Activated naive CD4-positive, alpha-beta T cell (primary cell): ENCODE measurements at places on chromosomes 3 and 15.

DNA sequence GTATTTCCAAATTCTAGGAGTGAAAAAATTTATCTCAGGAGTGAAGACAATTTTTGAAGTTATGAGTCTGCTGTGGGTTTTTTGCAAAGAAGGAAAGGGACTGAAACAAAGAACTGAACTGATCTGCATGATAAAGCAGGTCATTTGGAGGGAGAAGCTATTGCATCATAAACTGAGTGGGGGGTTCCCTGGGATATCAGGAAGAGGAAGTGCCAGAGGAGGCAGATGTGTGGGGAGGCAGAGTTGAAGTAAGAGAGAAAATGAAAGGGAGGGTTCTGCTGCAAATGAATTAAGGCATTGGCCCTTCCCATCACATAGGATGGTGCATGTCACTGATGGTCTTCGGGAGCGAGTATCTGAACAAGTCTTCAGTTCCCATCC, 379.2 kb downstream of the VPS13C start:
- no peak for DNase-seq

GRCh38 chr15:45391746-45392583, 13.6 kb upstream of the GATM start:
- DNase-seq = no peak

- no peak for DNase-seq
These were observed 98.6 kb downstream of the DNASE1L3 start for GRCh38 chr3:58112185-58112535.

- no peak for DNase-seq
These were observed 132.6 kb upstream of the LRRN1 start for GRCh38 chr3:3666664-3667063.

DNA sequence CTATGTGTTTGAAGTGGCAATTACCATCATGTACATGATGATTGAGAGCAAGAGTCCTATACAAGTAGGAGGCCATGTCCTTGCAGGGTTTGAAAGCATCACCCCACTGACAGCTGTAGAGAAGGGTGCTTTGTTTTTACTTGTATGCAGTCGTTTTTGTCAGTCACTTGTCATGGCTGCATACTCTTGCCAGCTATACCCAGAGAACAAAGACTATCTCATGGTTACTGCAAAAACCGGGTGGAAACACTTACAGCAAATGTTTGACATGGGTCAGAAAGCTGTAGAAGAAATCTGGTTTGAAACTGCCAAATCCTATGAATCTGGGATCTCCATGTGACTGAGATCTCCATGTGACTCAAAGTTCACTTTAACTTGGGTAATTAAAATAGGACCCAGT, 6.9 kb upstream of the PSMA4 start:
- no peak for DNase-seq

- no peak for DNase-seq
These were observed 5.4 kb upstream of the THSD4 start for GRCh38 chr15:71109905-71110304.

- DNase-seq = no peak
These were observed 26.8 kb downstream of the RPN1 start for GRCh38 chr3:128623762-128624176.

GRCh38 chr15:26109203-26109602, 246.1 kb upstream of the ATP10A start:
- DNase-seq = no peak

DNA sequence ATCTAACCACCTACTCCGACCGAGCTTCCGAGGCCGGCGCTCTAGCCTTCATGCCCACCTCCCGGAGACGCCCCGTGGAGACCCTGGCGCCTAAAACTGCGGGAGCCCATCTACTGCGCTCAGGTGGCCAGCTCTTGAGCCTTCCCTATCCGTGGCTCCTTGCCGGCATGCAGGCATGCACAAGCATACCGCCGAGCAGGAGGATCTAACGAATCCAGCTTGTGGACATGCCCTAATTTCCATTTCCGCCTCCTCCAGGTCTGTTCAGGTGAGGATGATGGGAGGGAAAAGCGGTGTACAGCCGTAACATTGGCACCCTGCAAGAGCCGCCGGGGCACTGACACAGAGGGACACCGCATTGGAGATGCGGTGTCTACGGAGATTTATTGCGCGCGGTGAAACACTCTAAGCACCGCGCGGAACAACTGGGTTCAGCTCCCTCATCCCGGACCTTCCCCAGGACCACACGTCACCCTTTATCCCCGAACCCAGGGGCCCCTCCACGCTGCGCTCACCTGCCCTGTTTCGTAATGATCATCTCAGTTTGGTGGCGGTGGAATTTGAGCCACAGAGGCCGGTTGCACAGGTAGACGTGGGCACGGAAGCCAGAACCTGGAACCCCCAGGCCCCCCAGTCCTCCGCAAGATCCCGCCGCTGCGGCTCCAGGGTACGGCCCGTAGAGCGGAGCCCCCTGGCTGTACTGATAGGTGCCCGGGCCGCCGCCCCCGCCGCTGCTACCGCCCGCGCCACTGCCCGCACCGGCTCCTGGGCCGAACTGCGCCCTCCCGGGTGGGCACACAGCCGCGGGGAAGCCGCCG, 1.0 kb downstream of the EOMES start:
- peak; percentile 8 for DNase-seq

DNA sequence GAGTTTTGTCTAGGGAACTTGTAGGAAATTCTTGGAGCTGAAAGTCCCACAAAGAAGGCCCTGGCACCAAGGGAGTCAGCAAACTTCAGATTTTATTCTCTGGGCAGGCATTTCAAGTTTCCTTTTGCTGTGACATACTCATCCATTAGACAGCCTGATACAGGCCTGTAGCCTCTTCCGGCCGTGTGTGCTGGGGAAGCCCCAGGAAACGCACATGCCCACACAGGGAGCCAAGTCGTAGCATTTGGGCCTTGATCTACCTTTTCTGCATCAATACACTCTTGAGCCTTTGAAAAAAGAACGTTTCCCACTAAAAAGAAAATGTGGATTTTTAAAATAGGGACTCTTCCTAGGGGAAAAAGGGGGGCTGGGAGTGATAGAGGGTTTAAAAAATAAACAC, 15.0 kb downstream of the TIGIT start:
- no peak for DNase-seq

DNA sequence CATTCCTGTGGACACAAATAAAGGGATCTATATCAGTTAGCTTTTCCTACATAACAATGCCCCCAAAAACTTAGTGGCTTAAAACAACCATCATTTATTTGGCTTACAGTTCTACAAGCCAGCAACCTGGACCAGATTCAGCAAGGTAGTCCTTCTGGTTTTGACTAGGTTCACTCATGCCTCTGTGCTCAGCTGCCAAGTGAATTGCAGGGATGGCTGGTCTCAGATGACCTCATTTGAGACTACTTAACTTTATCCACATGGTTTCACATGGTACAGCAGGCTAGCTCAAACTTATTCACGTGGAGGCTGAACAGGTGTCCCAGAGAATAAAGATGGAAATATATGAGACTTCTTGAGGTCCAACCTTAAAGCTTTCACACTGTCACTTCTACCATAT, 119.3 kb upstream of the BFSP2 start:
- no peak for DNase-seq

DNA sequence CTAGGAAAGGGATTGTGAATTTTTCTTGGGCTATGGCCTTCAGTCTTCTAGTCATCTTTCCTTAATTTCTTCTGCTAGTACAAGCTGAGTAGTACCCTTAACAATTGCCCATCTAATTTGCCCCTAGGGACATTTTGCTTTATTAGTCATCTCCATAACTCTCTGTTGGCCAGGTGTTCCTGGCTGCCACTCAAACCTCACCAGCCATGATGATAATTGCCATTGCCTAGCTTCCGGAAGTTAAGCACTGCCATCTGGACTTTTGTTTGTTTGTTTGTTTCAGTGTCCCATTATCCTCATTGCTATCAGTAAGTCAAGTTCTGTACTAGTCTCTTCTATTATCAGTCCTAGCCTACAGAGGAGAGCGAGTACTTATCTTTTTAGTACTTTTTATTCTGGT, 36.6 kb upstream of the UBL7 start:
- DNase-seq = no peak

- no peak for DNase-seq
These were observed 76.3 kb downstream of the CACNA1D start for GRCh38 chr3:53570709-53571108.

DNA sequence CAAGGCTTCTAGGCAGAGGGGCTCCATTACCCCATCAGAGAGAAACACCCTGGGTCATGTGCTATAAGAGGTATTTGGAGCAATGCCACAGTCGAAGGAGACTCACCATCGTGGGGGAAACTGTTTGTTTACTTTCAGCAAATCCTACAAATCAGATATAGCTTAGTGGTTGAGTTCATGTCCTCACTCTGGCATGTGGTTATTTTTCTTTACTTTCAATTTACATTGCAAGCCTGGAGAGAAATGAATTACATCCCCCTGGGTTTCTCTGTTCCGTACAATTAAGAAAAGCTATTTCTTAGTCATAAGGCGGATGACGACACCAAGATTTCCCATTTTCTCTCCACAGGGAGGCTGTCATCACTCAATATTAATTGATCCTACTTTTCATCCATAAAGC, 36.9 kb downstream of the RFTN1 start:
- DNase-seq = no peak

GRCh38 chr3:71318458-71318827, 265.1 kb downstream of the FOXP1 start:
- no peak for DNase-seq

DNA sequence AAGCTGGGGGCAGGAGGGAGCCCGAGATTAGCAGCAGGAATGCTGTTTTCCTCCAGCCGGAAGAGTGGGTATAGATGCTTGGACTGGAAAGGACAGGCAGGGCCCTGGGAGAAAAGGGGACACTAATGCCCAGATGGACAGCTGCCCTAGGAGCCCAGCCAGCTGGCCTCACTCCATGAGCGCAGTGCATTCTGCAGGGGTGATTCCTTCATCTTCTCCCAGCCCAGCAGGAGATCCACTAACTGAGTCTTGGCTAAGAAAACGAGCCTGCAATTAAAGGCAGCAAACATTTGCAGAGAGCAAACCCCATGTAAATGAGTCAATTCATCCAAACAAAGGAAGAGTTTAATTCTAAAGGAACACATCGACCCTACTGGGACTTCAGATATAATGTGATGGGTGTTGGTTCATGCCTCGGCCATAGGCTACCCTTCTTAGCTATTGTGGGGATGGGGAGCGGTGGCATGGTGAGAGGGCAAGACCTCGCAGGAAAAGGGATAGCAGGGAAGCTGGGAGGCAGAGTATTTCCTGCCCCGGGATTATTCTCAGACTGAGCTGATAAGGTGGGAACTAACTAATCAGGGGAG, 13.3 kb upstream of the MINAR1 start:
- no peak for DNase-seq

- DNase-seq = peak; percentile 65
These were observed 12.8 kb downstream of the VILL start for GRCh38 chr3:38003371-38003816.

DNA sequence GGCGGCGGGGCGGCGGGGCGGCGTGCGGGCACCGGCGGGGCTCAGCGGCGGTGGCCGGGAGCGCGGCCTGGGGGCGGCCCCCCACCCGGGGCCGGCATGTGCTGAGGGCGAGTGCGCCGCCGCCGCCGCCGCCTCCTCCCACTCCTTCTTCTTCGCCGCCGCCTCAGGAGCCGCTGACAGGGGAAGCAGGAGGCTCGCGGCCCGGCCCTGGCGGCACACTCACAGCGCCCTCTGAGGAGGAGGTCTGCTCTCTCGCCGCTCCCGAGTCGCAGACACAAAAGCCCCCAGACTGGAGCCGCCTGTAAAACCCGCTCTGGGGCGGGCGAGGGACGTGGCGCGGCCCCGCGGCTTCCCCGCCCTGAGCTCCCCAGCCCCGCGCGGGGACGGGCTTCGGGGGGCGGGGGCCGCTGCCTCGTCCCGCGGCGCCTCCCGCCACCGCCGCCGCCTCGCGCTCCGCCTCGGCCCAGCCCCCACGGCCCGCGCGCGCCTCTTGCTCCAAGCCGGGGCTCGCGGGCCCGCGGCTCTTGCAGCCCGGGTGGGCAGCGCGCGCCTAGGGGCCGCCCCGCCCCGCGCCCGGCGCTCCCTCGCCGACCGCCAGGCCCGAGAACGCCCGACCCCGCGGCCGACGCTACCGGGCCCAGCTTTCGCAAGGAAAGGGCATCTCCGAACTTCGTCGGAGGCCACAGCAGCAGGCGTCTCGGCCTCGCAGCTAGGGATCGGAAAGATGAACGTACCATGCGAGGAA, at the start of gene PYGO1:
TSS of gene PYGO1 (minus strand) at position 276 of the 745 bp plus-strand sequence. CDS start 462 bp downstream, outside the sequence.
- peak; percentile 6 for DNase-seq

DNA sequence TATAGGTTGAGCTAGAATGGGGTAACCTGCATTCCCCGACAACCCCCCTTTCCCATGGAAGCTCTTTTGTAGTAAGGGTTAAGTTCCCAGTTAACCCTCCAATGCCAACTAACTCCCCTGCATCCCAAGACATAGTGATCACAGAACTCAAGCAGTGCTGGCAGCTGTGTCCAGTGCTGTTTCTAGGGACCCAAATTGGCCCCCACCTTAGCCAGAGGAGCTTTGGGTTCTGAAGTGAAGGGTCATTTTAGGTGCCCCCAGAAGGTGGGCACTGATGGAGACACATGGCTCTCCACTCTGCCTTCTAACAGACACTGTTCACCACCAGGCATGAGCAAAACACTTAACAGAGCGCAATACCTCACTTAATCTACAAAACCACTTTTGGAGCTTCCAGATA, 7.1 kb downstream of the FBXL22 start:
- DNase-seq = no peak

- DNase-seq = no peak
These were observed 5.2 kb upstream of the ADAMTS9 start for GRCh38 chr3:64693031-64693430.

DNA sequence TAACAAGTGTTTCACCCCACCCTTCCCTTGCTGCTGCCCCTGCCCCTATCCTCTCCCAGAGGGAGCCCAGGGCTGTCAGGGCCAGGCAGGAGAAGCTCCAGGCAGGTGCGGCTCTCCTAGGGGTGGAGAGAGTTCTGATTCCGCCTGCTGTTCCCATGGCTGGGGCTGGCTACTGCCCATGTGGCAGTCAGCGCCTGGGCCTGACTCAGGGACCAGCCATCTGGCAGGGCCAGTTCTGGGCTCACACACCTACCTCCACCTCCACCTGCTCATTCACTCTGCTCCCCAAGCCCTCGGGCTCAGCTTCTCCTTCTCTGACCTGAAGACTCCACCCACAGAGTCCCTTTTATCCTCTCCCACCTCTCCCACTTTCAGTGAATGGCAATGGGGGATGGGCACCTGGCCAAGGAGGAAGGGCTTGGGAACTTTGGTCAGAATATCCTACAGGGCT, 23.4 kb downstream of the AMOTL2 start:
- no peak for DNase-seq

- no peak for DNase-seq
These were observed 61.5 kb upstream of the FGD5 start for GRCh38 chr3:14757153-14757700.

- DNase-seq = no peak
These were observed 25.8 kb upstream of the SCAANT1 start for GRCh38 chr3:63937661-63938651.

GRCh38 chr3:194541483-194541882, 54.7 kb upstream of the ATP13A3 start:
- no peak for DNase-seq

DNA sequence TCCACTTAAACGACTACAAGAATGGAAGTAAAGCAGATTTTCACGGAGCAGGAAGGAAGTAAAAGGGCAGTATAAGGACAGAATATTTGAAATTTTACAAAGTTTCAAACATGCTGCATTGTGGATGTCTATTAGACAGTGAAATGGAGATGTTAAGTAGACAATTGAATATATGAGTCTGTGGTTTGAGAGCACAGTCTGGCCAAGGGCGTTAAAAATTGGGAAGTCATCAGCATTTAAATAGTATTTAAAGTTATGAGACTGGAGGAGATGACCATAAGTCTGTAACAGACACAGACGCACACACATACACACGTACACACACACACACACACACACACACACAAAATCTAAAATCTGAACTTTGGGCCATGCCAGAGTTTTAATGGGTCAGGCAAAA, 935.9 kb downstream of the EPHA3 start:
- DNase-seq = no peak
